ENCODE measurements at places on chromosomes 1 and 21. TPM values are rescaled to one million over a fixed set of nuclear protein-coding genes. Genes with fewer than 3 reads are reported as not detected.
A peak's percentile ranks its signal among the peaks of the same experiment; 100 is the strongest.

- H3K4me3 ChIP-seq, result peak overlapping the region; percentile 98
- peak overlapping the region; percentile 94 for H3K27ac ChIP-seq
- peaks cover 48% of the 10 kb centered on the region for H3K4me1 ChIP-seq
- no peak for DNase-seq
- H3K27me3 ChIP-seq, result no peaks in the 10 kb centered on the region
- H3K36me3 ChIP-seq, result no peaks in the 10 kb centered on the region
These were observed 3.8 kb downstream of the LMNA start for GRCh38 chr1:156118177-156118868.

- DNase-seq, result no peak
- H3K4me3 ChIP-seq, result no peak overlapping the region
- H3K27me3 ChIP-seq, result no peaks in the 10 kb centered on the region
- H3K27ac ChIP-seq, result no peak overlapping the region
- no peaks in the 10 kb centered on the region for H3K36me3 ChIP-seq
These were observed 11.5 kb downstream of the KCNA2 start for GRCh38 chr1:110594456-110595352.

The TAS1R1 gene
- 0.16 TPM for total RNA-seq

The ETNK2 gene
- total RNA-seq, result 66.1 TPM
